ENCODE measurements at places on chromosomes 12 and 14.

GRCh38 chr12:128513831-128514230 lies 246.9 kb downstream of the TMEM132C start:
- no peak for DNase-seq

DNA sequence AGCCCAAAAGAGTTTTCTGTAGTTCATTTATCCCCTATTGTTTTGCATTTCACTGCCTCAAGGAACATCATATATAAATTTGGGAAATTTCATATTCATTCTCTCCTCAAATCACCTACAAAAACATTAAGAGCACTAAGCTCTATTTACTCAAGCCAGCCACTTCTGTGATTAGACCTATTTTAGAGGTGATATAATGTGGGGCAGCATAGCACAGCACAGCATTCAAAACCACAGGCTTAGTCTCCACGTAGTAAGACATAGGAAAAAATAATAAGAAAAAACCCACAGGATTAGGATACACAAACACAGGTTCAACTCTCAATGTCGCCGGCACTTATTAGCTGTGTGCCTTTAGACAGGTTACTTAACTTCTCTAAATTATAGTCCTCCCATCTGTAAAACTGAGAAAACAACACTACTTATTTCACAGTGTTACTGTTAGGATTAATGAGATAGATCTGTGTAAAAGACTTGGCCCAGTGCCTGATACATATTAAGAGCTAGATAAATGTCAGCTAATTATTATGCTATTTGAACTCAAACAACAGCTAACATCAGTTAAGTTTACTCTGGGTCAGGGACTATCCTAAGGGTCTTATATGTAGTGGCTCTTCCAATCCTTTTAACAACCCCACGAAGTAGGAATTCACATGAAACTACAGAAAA lies 20.3 kb downstream of the DCAF5 start:
- DNase-seq = no peak

DNA sequence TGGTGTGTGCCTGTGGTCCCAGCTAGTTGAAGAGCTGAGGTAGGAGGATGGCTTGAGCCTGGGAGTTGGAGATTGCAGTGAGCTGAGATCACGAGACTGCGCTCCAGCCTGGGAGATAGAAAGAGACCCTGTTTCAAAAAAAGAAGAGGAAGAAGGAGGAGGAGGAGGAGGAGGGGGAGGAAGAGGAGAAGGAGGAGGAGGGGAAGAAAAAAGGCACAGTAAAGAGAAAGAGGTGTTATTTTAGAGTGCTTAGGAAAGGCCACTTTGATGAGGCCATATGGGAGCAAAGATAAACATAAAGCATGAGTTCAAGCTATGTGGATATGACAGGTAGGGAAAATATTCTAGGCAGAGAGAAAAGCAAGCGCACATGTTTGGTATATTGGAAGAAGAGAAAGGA lies 154.1 kb upstream of the BTG1 start:
- no peak for DNase-seq

GRCh38 chr14:80005561-80005960 lies 205.7 kb downstream of the DIO2 start:
- no peak for DNase-seq

DNA sequence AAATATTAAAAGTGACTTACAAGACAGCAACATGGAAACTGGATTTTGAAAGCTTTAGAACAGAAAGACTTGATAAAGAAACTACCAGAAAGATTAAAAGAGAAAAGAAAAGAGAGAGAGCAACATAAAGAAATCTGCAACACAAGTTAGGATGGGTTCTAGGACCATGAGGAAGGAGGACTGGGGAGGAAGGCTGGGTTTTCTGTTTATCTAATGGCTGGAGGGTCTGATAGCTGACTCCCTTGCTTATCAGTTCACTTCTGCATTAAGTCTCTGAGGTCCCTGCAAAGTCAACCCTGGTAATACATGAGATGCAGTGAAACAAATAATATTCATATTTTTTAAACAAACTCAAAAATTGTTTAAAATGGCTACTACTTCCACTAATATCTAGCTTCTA lies 90.1 kb downstream of the RPAP3 start:
- no peak for DNase-seq

GRCh38 chr14:24734917-24735500 lies 101.0 kb upstream of the GZMB start:
- peak; percentile 42 for DNase-seq

- no peak for DNase-seq
Measured at GRCh38 chr14:28952666-28953065, 186.1 kb downstream of the FOXG1 start.

GRCh38 chr12:112807452-112807851 lies 15.9 kb downstream of the RPH3A start:
- no peak for DNase-seq

DNA sequence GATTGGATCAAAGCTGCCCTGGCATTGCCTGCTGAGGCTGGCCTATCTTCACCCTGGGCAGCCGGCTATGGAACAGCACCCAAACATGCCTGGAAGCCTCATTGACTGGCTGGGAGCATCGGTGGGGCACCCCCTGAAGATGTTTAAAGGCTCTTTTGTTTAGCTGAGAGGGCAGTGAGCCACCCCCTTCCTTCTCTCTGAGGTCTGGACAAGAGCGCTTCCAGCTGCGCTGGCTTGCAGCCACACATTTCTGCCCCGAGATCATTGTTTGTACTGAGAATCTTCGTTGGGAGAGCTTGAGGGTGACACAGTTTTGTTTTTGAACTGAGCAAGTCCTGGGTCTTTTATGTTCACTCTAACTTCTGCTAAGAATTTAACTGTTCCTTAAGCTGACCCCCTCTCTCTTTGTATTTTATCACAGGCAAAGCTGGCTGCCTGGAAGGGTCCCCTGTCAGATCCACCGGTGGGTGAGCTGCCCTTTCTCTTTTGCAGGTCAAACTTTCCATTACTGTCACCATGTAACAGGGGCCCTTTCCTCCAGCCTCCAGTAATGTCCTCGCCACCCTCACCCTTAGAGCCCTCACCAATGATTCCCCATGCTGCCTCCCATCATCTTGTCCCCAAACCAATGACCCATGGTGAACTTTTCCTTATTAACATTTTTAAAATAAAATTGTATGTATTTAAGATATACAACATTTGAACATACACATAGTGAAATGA lies 212.2 kb downstream of the KIF26A start:
- no peak for DNase-seq

GRCh38 chr12:12442548-12443071 lies 85.7 kb downstream of the BORCS5 start:
- peak; percentile 56 for DNase-seq

- no peak for DNase-seq
Measured at GRCh38 chr14:71448431-71449315, 483.6 kb upstream of the RGS6 start.

DNA sequence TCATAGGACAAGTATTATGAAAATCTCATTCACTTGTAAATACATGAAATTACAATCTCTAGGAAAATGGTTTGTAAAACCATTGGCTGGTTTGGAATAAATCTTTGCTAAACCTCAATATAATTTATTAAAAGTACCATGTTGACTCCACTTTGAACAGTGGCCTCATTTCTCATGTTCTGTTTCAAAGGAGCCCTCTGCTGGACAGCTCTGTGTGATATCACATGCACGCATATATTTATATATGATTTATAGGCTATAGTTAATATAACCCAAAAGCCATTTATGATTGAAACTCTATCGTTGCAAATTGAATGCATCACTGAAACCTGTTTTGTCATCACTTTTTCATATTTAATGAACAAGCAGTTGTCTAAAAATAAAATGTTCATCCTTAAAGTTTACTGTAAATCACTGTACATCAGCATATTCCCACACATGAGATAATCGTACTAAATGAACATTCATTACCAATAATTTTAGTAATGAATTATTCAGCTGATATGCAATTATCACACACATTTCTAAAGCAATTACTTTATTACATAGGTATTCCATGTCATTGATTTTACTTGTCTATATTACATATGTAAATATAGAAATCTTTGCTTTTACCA lies 493.8 kb downstream of the NPAS3 start:
- no peak for DNase-seq

DNA sequence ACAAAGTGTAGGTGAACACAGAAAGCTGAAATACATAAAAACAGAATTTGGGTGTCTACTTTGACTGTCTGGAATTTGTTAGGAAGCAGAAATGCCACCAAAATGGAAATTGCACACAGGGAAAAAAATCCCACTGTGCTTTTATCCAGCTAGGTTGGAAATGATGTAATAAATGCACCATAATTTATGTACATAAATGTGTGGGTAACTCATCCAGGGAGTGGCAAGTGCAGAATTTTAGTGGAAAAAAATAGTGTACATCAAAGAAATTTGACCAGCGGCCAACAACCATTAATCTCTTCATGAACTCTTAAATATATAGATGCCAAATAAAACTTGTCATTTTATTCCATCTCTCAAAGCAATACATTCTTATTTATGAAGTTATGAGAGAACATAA lies 105.6 kb downstream of the LLPH start:
- DNase-seq = no peak

DNA sequence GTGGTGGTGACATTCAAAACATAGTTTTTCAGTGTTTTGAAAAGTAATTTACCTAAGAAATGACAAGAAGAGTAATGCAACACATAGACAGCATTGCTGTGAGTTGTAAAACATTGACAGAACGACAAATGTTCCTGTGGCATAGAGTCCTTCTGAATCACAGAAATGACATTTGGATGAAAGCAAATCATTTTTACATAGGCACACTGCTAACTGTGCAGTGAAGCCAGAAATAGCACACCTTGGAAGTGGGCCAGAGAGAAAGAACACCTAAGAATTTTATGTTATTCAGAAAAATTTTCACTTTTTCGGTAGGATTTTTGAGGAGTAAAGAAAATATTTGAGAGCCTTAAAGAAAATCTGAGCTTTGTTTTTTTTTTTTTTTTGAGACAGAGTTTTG lies 100.6 kb downstream of the ANO4 start:
- no peak for DNase-seq

GRCh38 chr12:112987561-112987960 lies 9.2 kb downstream of the OAS2 start:
- no peak for DNase-seq

DNA sequence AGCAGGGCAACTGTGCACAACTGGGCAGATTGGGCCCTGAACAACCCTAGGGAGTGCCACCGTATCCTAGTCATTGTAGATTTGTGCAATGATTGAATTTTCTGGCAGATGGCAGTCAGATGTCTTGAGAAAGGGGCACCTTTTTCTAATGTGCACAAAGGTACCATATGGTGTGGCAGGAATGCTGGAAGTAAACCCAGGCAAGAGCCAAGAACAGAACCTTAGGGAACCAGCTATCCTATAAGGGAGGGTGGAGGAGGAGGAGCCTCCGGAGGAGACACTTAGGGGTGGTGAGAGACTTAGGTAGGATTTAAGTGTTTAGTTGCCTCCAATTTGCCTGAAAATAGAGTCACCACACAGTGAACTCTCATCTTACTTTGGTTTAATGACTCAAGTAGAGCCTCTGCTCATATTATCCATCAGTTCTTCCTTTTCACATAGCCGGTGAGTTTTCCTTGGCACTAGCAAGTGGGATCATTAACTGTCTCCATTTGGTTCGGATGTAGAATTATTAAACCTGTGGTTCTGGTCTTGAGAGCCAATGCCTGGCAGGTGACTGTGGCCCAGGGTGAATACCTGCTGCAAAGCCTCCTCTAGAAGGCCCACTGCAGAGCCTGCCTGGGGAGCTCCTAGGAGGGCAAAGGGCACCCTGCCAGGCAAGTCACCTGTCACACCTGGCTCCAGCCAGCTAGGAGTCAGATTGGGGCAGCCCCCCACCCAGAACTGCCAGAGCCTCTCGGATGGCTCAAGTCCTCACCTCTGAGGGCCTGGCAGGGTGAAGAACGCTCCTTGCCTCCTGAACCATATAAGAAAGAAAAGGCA lies 184.4 kb upstream of the HIF1A start:
- no peak for DNase-seq

DNA sequence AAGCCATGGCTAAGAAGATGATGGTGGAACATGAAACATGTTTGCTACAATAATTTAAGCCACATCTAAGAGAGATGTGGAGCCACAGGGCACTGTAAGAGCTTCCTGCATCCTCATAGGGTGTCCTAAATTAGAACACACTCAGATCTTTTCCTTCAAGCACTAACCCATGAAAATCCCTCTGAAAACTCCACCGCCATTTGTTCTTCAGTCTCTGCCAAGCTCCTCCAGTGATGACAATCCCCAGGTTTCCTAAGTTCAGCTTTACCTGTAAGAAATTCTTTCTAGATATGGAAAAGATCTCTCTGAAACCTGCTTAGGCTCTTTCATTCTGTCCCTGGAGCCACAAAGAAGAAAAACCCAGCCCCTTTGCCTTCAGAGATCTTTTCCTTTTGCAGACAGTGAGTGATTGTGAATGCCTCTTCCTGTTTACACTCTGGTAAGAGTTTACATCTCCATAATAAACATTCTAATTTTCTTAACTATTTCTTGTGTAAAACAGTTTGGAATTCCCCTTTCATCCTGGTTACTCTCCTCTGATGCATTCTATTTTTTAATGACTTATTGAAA lies 907.2 kb downstream of the VRK1 start:
- peak; percentile 42 for DNase-seq

- no peak for DNase-seq
Measured at GRCh38 chr12:22008196-22008595, 37.8 kb upstream of the CMAS start.

- DNase-seq = no peak
Measured at GRCh38 chr14:27242874-27243273, 645.0 kb upstream of the NOVA1 start.

- DNase-seq = no peak
Measured at GRCh38 chr12:20572451-20572850, 122.7 kb upstream of the SLCO1C1 start.

GRCh38 chr12:13900718-13901117 lies 80.7 kb downstream of the GRIN2B start:
- DNase-seq = no peak

GRCh38 chr12:34296143-34297041 lies 274.1 kb downstream of the ALG10 start:
- DNase-seq = no peak

- DNase-seq = no peak
Measured at GRCh38 chr12:65494537-65494936, 216.1 kb downstream of the MSRB3 start.

GRCh38 chr12:66367015-66367667 lies 64.8 kb downstream of the HELB start:
- no peak for DNase-seq

DNA sequence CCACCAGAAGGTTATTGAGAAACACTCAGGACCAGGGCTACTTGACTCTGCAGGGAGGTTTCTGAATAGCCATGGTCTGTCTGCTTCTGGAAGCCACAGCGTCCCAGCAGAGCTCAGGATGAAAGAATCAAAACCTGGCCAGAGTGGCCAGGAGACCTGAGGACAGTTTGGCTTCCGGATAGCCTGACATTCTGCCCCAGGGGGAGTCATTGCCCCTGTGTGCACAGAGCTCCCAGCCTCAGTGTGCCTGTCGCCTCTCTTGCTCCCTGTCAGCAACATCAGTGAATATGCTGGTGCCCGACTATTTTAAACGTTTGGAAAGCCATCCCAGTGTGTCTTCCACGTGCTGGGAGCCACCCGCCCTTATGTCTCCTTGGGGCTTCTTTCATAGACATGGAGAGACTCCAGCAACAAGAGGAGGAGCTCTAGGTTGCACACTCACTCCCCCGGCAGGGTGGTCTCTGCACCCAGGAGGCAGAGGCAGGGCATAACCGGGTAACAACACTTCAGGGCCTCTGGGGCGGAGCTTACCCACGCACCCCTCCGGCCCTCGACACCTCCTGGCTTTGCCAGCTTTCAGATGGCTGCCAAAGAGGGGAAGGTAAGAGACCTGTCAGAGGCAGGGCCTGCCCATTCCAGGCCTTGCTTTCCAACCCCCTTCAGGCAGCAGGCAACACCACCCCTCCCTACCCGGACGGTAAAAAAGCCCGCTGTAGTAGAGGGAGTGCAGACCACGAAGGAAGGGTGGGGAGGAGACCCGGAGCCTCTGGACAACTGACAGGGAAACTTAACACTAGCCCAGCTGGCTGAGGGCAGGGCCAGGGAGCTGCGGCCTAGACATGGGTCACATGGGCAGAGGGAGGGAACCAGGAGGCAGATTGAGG lies 19.0 kb upstream of the SLC6A12 start:
- no peak for DNase-seq
